ENCODE measurements at places on chromosomes 3 and 15.
A peak's percentile ranks its signal among the peaks of the same experiment; 100 is the strongest.

- no peak for DNase-seq
Measured at GRCh38 chr15:68175526-68175925, 29.6 kb downstream of the CALML4 start.

GRCh38 chr3:183924543-183924942 lies 39.9 kb upstream of the PARL start:
- no peak for DNase-seq

DNA sequence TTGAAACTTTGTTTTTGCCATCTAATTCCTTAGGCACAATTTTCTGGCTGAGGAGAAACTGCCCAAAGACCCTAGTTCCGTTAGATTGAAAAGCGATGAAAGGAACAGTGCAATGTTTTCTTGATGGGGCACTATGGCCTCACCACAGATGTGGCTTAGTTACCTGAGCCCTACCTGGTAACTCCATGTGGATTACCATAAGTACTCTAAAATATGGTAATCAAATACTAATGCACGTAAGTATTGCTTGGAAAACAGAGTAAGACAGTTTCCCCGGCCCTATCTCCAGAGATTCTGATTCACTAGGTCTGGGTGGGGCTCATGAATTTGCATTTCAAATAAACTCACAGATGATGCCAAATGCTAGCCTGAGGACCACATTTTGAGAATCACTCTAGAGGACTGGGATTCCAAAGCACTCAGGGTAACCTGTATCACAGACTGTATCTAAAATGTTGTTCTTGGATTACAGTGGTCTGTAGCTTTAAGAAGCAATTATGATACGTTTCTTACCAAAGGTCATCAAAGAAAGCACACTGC lies 806.3 kb downstream of the FHIT start:
- no peak for DNase-seq

- no peak for DNase-seq
Measured at GRCh38 chr3:144394032-144394431, 422.4 kb downstream of the DIPK2A start.

DNA sequence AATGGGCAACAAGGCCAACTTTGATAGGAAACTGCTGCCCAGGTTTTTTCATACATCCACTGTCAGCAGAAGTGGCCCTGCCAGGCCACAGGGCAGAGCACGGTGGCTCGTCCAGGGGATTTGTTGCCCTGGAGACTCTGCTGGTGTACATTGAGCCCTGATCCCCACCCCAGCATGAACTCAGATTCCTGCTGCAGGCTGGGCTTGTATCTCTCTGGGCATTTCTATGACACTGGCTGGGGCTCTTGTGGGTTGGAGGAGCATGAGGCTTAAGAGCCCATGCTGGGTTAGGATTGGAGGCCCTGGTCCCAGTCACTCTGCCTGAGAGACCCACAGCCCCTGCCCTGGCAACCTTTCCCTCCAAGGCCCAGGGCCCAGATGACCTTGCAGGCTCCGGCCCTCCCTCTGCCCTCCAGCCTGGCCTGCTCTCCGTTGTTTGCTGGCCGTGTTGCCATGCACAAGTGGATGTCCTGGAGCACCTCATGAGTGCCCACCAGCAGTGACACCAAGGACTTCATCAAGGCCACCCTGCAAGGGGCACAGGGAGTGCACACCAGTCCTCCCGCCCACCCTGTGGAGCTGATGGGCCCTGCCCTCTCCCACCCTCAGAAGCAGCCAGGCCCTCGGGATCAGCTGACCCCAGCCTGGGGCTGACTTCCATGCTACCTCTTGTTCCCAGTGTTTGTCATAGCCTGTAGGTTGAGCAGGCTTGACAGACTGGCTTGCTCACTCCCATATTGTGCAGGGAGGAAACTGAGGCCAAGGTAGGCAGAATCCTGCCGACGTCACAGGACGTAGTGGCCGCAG lies 58.2 kb downstream of the ZNF445 start:
- DNase-seq = no peak

DNA sequence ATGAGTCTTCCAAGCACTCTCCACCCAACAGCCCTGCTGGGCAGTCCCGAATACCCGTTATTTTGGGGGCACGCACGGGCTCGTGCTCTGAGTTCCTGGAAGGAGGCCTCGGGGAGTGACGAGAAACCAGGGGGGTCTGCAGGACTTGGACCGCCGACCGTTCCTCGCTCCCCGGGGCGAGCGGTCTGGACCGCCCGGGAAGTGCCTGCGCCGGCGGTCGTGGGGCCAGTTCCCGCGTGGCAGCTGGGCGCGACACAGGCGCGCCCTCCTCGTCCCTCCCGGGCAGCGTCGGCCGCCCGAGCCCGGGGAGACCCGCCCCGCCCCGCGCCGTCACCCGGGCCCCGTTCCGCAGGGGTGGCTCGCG lies 387 bp downstream of the GNB4 start:
- DNase-seq = no peak

DNA sequence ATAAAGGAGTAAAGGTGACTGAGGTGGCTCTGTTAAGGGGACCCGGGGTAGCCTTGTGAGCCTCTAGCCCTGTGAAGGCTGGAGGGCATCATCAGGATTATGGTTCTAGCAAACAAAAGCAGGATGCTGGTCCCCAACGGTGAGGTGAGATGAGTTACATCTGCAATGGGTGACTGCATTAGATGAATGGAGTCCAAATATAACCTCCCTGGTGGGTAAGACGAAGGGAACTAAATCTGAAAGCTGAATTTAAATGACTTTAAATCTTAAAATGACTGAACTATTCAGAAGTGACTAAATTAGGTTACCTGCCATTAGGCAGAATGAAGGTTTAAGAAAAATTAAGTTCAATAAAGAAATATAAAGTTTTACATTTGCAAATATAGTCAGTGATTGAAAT lies 4.6 kb upstream of the HLTF start:
- DNase-seq = no peak

- DNase-seq = no peak
Measured at GRCh38 chr3:14148041-14148985, 23.5 kb downstream of the TMEM43 start.

DNA sequence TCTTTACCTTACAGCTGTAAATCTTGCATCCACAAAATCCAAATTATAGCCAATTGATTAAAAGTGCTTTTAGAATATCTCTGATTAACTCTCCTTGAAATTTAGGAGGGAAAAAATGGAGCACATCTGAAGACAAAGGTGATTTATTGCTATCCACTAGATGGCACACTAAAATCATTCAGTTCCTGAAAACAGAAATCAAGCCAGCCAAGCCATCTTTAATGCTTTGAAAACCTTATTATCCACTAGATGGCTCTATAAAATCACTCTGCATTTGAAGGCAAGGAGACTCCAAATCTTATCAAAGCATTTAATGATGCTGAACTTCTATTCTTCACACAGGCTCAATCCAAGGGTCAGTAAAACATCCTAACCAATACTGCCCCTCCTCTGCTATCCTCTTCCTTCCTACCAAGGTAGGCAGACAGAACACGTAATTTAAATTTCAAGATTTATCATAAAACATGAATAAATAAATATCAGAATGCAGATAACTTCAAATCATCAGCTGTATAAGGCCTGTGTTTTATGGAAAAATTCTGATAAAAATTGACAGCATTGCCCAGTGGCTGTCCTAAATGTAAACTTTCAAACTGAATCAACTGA lies 48.4 kb downstream of the GOLIM4 start:
- peak; percentile 54 for DNase-seq

DNA sequence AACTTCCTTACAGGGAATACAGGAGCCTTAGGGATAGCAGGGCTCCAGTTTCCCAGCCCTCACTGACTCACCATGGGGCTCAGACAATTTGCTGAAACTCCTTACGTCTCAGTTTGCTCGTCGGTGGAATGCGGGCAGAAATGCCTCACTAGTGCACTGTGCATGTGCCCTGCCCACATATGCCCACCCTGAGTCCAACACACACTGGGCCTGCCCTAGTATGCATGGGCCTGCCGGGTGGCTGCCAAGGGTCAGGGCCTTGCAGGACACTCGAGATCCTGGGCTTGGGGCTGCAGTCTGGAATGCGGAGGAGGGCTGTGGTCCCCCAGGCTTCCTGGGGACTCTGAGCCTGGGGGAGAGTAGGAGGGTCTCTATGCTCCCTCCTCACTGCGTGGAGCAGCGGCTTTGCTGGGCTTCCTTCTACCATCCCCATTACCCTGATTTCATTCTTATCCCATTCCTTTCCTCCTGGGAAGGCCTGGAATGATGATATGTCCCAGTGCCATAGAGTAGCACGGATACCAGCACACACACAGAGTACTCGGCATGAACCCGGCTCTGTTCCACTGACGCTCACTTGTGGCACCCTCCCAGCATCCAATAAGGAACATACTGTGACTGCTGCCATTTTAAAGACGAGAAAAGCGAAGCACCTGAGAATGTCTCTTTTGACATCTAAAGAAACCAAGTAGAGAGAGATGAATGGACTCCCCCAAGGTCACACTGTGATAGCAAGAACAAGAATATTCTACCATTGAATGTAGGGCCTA lies 124.2 kb downstream of the ASB7 start:
- DNase-seq = no peak

Data from germinal center (tissue), 1 donor.